ENCODE measurements at places on chromosomes 2 and 18.

DNA sequence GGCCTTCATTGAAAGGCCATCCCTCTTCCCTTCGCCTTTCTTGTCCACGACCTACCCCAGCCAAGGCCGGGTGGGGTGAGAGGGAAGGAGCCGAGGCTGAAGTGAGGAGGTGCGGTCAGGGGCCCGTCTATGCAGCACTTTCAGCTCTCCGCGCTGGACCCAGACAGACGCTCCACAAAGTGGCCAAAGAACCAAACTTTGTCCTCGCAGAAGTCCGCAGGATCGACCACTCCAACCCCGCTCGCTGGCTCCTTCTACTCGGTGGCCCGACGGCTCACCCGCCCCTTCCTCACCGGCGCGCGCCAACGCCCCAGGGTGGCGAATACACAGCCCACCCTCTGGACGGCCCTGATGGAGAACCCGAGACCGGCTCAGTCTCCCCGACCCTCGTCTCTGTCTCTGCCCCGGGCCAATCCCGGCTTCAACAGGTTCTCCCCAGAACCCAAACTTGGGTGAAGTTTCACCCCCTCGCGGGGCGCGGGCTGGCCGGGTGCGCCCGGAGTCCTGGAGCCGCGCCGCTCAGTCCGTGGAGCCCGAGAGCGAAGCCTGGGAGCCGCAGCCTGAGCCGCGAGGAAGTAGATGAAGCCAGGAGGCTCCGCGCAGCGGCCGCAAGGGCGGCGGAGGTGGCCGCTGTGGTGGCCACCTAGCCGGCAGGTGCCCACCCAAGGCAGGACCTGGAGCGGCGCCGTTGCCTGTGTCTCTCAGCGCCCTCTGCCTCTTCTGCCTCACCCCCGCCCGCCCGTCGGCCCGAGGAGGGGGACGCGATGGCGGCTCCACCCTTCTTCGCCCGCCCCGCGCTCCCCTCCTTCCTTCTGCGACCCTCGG, 26.7 kb upstream of the ALPP start:
- DNase-seq: no peak
- no peak overlapping the region for H3K4me3 ChIP-seq
- peaks cover 56% of the 10 kb centered on the region for H3K27me3 ChIP-seq
- H3K4me1 ChIP-seq: no peaks in the 10 kb centered on the region

DNA sequence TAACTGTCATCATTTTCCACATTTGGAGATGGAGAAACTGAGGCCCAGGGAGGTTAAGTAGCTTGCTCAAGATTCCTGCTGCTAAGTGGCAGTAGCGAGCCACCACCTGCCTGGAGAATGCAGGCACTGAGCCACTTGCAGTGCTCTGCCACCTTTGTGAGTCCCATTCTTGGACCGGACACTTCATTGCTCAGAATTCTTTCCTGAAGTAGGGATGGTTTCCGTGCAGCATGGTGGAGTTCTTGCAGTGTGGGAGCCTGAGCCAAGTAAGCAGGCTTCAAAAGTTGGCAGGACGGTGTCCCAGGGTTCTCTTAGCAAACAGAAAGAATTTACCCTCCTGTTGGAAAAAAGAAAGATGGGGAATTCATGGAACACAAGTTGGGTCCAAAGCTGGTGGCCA, 115.0 kb upstream of the MMADHC start:
- H3K36me3 ChIP-seq: no peaks in the 10 kb centered on the region
- no peak overlapping the region for H3K27ac ChIP-seq
- H3K27me3 ChIP-seq: no peaks in the 10 kb centered on the region
- DNase-seq: no peak
- H3K4me3 ChIP-seq: no peak overlapping the region

DNA sequence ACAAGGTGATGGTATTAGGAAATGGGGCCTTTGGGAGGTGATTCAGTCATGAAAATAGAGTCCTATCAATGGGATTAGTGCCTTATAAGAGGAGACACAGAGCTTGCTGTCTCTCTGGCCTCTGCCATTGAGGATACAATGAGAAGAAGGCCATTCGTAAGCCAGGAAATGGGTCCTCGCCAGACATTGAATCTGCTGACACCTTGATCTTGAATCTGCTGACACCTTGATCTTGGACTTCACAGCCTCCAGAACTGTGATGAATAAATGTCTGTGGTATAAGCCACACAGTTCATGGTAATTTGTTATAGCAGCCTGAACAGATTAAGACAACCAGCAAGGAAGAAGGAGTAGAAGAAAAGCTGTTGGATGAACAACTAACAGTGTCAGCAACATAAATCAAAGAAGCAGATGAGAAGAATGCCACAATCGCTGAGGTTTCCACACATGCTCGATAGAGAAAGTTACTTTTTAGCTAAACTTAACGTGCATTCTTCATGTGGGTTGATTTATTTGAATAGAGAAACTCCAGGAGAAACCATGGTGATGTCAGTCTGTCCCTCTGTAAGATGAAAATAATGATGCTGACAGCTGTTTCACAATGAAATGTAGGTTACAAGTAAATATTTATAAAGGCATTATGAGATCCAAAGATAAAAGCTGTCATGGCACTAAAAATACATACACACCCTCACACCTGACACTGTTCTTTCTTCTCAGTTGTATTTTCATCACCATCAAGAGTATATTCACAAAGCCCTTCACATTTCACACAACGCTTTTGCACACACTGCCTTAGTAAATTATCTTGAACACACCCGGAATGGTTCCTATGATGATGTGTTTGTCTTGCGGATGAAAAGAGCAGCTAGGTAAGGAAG, 153.7 kb upstream of the NCK2 start:
- no peaks in the 10 kb centered on the region for H3K27me3 ChIP-seq
- H3K27ac ChIP-seq: no peak overlapping the region
- H3K4me1 ChIP-seq: no peaks in the 10 kb centered on the region
- H3K4me3 ChIP-seq: no peak overlapping the region
- no peaks in the 10 kb centered on the region for H3K36me3 ChIP-seq

GRCh38 chr2:238497610-238498005, 70.9 kb downstream of the ASB1 start:
- no peak overlapping the region for H3K4me3 ChIP-seq
- H3K36me3 ChIP-seq: no peaks in the 10 kb centered on the region
- no peaks in the 10 kb centered on the region for H3K4me1 ChIP-seq

- no peak overlapping the region for H3K27ac ChIP-seq
- H3K4me3 ChIP-seq: no peak overlapping the region
- H3K27me3 ChIP-seq: no peaks in the 10 kb centered on the region
- DNase-seq: no peak
Observed at GRCh38 chr2:137828624-137829023, 135.6 kb upstream of the HNMT start.

DNA sequence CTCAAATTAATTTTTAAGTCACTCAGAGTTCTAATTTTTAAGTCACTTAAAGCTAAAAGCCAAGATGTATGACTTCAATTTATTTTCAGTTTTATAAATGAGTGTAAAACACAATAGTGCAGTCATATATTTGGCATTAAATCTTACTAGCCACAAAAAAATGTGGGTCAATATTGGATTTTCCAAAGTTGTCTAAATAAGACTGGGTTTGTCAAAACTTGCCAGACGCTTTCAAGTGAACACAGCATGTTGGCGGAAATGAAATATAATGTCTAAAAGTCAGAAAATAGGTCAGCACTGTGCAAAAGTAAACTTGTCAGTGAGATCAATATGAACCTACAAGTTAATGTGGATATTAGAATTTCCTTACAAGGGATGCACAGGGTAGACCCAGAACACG, 128.9 kb downstream of the FIGN start:
- no peaks in the 10 kb centered on the region for H3K36me3 ChIP-seq
- H3K4me3 ChIP-seq: no peak overlapping the region
- no peaks in the 10 kb centered on the region for H3K27me3 ChIP-seq
- H3K27ac ChIP-seq: peak overlapping the region; percentile 20
- H3K4me1 ChIP-seq: no peaks in the 10 kb centered on the region

DNA sequence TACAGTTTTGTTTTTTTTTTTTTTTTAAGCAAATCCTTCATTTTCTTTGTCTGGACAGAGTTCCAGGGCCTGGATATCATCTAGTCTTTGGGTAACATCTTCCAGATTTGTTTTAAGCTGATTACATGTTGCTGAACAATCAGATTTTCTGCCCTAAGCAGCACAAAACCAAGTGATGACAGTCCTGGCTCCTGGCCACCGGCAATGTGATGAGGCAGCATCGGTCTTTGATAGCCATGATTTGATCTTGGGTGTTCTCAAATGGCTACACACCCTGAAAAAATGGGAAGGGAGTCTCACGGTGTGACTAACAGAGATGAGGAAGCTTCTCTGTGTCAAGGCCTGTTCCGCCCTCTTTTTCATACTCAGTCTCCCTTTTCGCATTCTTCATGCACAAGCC, 708.6 kb upstream of the ZEB2 start:
- no peak overlapping the region for H3K27ac ChIP-seq
- no peaks in the 10 kb centered on the region for H3K4me1 ChIP-seq
- H3K36me3 ChIP-seq: no peaks in the 10 kb centered on the region
- no peaks in the 10 kb centered on the region for H3K27me3 ChIP-seq
- peak; percentile 30 for DNase-seq

- DNase-seq: no peak
- peak overlapping the region; percentile 62 for H3K4me3 ChIP-seq
- no peak overlapping the region for H3K27ac ChIP-seq
- no peaks in the 10 kb centered on the region for H3K27me3 ChIP-seq
- peaks cover 12% of the 10 kb centered on the region for H3K4me1 ChIP-seq
- H3K36me3 ChIP-seq: no peaks in the 10 kb centered on the region
Observed at GRCh38 chr2:119544939-119545475, 758 bp downstream of the CFAP221 start.

DNA sequence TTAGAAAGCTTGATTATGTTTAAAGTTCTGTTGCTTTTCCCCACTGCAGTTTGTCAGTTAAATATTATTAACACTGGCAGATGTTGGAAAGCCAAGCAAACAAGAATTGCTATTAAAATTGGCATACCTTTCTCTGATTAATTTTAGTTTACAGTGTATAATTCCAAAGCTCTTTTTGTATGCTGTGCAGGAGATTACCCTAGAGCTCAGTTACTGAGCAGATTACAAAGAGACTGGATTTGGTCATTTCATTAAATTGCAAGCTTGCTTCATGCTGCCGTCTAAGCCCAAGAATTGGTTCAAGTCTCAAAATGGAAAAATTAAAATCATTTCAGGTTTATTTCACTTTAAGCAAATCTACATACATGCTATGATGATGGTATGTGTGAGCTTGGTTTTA, 2.3 kb downstream of the ASAP2 start:
- no peaks in the 10 kb centered on the region for H3K27me3 ChIP-seq
- H3K36me3 ChIP-seq: no peaks in the 10 kb centered on the region
- H3K4me3 ChIP-seq: peak overlapping the region; percentile 86

DNA sequence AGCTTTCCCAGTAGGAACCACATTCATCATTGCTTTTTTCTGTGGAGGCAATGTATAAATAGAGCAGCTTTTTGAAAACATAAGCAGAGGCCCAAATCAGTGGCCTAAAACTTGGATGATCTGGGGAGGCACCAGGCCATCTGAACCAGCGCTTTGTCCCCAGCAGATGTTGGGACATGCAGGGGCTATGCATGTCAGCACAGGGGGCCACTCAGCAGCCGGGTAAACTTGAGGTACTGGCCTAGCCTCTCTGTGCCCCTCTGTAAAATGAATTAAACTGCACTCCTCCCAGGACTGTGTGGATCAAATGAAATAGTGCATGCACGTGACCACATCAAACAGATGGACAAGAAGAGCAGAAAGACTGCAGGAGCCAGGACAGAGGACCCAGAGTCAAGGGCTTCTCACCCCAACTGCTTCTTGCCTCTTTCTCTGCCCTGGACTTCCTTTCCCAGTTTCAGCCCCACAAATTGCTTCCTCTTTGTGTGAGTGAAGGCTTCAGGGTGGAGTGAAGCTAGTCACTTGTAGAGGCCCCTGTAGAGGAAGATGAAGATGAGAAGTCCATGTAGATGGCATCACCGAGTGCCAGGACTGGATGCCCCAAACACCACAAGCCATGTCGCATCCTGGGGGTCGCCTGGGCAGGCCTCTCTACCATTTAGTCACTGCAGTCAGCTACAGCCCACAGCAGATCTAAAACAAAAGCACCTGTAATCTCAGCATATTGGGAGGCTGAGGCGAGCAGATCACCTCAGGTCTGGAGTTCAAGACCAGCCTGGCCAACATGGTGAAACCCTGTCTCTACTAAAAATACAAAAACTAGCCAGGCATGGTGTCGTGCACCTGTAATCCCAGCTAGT, 53.2 kb downstream of the IMPA2 start:
- H3K27me3 ChIP-seq: no peaks in the 10 kb centered on the region
- no peaks in the 10 kb centered on the region for H3K36me3 ChIP-seq
- no peak for DNase-seq
- H3K4me3 ChIP-seq: no peak overlapping the region
- H3K4me1 ChIP-seq: peaks cover 6% of the 10 kb centered on the region

- no peaks in the 10 kb centered on the region for H3K36me3 ChIP-seq
- no peaks in the 10 kb centered on the region for H3K27me3 ChIP-seq
- H3K4me3 ChIP-seq: no peak overlapping the region
- H3K4me1 ChIP-seq: peaks cover 26% of the 10 kb centered on the region
Observed at GRCh38 chr2:219537657-219538488, 5.7 kb downstream of the CHPF start.

GRCh38 chr2:23231865-23232264, 153.1 kb upstream of the KLHL29 start:
- no peak overlapping the region for H3K27ac ChIP-seq
- H3K4me1 ChIP-seq: no peaks in the 10 kb centered on the region
- DNase-seq: no peak
- H3K36me3 ChIP-seq: no peaks in the 10 kb centered on the region

GRCh38 chr2:20450201-20450999, 3.5 kb downstream of the RHOB start:
- H3K4me1 ChIP-seq: peaks cover 21% of the 10 kb centered on the region
- H3K4me3 ChIP-seq: peak overlapping the region; percentile 93
- DNase-seq: peak; percentile 48
- H3K27ac ChIP-seq: peak overlapping the region; percentile 98

GRCh38 chr2:235553696-235554100, 59.9 kb downstream of the AGAP1 start:
- no peak overlapping the region for H3K4me3 ChIP-seq
- no peaks in the 10 kb centered on the region for H3K27me3 ChIP-seq
- H3K4me1 ChIP-seq: no peaks in the 10 kb centered on the region
- no peaks in the 10 kb centered on the region for H3K36me3 ChIP-seq
- no peak for DNase-seq
- no peak overlapping the region for H3K27ac ChIP-seq

- DNase-seq: no peak
- H3K4me1 ChIP-seq: no peaks in the 10 kb centered on the region
Observed at GRCh38 chr2:63876311-63876710, 34.6 kb downstream of the UGP2 start.

DNA sequence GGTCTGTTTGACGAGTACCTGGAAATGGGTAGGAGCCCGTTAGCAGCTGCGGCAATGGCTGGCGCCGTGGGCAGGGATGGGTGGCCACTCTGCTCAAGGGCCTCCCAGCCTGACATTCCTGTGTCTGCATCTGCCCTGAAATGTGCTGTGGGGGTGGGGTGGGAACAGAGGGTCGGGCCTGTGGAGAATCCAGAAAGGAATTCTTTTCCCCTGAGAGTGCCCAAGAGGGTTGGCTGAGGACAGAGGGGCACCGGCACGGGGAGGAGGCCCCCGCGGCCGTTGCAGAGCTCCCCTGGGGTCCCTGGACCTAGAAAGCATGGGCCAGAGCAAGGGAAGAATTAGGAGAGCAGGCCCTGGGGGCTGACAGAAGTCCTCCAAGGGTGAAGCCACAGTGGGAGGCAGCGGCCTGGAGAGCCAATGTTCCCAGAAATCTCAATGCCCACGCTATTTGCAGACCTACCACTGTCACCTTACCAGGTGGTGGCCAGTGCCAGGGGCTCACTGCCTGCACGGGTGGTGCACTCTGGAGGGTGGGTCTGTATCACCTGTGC, 27.8 kb downstream of the ANO7 start:
- no peaks in the 10 kb centered on the region for H3K27me3 ChIP-seq
- H3K27ac ChIP-seq: no peak overlapping the region
- no peak overlapping the region for H3K4me3 ChIP-seq
- H3K4me1 ChIP-seq: no peaks in the 10 kb centered on the region

- no peak overlapping the region for H3K27ac ChIP-seq
- no peak for DNase-seq
- peaks cover 14% of the 10 kb centered on the region for H3K4me1 ChIP-seq
- no peaks in the 10 kb centered on the region for H3K36me3 ChIP-seq
- H3K27me3 ChIP-seq: no peaks in the 10 kb centered on the region
- H3K4me3 ChIP-seq: no peak overlapping the region
Observed at GRCh38 chr2:55107436-55107835, 57.2 kb upstream of the RTN4 start.
